ENCODE measurements at places on chromosomes 3 and 15.

- no peak for DNase-seq
Measured at GRCh38 chr3:53885239-53885638, 3.3 kb upstream of the ACTR8 start.

DNA sequence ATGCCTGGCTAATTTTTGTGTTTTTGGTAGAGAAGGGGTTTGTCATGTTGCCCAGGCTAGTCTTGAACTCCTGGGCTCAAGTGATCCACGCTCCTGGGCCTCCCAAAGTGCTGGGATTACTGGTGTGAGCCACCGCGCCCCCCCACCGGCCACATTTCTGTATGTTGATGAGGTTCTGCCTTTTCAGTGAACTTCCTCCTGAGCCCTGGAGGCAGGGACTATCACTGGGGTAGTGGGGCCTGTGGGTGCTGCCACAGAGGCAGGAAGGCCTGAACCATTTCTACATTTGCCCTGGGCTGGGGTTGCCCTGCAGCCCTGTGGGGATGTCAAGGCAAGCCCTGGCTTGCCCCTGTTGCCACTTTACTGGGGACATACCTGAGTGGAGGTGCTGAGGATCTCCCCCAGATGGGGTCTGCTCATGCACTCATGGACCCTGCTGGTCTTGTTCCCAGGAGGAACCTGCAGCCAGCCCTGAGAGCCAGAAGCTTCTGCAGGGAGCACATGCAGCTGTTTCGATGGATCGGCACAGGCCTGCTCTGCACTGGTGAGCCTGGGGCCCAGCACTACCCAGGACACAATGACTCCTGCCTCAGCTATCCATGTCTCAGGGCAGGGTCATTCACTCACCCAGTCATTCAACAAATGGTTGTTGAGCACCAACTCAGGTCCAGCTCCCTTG is 5.7 kb downstream of the SLC28A1 start:
- DNase-seq, result no peak

DNA sequence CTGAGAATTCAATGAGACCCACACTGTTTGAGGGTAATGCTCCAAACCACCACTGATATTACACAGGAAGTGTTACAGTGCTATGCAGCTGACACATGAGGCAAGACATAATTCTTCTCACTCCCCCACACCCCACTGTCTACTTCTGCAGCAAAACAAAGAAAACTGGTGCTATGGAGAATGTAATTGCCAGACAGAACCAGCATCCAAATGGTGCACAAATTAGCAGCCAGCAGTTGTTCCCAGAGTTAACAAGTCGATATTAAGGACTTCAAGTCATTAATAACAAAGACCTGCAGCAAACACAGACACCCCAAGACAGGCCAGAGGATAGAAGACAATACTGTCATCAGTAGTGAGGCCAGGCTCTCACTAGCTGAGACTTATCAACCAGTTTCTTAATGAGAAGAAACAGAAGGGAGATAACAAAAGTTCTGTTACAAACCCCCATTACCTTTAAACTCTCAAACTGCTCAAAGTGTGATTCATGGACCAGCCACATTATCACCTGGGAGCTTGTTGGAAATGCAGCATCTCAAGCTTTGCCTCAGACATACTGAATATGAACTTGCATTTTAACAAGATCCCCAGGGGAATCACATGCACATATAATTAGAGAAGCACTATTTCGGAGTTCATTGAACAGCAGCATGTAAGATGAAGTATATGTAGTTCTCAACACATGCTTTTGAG is 58.7 kb upstream of the FNDC3B start:
- no peak for DNase-seq

DNA sequence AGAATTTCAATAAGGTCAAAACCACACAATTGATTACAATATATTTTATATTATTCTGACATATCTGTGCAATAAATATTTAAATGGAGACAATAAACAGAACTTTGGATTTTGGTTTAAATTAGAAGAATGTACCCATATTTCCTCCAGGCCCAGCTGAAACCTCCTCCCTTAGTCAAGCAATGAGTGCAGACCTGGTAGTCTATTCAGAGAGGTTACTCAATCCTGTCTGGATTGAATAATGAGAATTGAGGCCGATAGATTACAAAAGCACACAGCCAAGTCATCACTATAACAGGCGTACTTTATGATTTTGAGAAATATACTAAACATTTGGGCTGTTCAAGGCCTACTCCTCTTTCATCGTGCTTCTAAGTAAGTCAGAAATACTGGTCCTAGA is 114.5 kb upstream of the STRIT1 start:
- DNase-seq, result no peak

- no peak for DNase-seq
Measured at GRCh38 chr3:158486200-158486599, 84.8 kb upstream of the MLF1 start.

GRCh38 chr3:187518616-187519015 is 150.4 kb downstream of the RTP4 start:
- no peak for DNase-seq

GRCh38 chr3:49867871-49868321 is 1.8 kb downstream of the CAMKV start:
- no peak for DNase-seq

- no peak for DNase-seq
Measured at GRCh38 chr3:136512381-136512780, 239.8 kb downstream of the STAG1 start.

DNA sequence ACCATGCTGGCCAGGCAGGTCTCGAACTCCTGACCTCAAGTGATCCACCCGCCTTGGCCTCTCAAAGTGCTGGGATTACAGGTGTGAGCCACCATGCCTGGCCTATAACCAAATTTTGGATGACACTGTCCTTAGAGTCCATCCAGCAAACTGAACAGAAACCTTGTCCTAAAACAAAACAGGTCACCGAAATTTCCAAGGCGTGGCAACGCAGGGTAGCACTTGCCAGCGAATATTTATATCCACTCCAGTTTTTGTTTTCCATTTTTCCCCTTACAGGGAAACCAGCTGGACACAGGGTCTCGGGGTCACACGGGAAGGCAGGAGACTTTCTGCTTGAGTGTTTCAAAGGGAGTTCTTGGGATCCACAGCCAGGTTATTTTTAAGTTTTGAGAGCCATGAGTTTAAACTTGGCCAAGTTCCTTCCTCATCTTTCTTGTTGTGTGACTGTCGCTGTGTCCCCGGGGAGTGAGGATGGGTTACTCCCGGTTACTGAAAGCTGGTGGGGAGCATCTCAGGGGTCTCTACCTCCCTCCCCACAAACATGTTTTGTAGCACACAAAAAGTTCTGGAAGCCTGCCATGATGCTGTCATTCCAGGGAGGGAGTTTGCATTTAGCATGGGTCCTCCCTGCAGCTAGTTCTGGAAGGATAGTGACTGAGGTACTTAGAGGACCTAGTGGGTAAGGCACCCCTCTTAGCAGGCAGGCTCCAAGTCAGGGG is 12.6 kb downstream of the LIMD1 start:
- no peak for DNase-seq

- DNase-seq, result no peak
Measured at GRCh38 chr3:197600796-197601565, 45.2 kb upstream of the BDH1 start.

GRCh38 chr3:45252826-45253225 is 26.7 kb upstream of the TMEM158 start:
- DNase-seq, result no peak

Data from SW 1271 (cell line).